ENCODE measurements at places on chromosomes 7 and 10. TPM values are rescaled to one million over a fixed set of nuclear protein-coding genes. Genes with fewer than 3 reads are reported as not detected.

DNA sequence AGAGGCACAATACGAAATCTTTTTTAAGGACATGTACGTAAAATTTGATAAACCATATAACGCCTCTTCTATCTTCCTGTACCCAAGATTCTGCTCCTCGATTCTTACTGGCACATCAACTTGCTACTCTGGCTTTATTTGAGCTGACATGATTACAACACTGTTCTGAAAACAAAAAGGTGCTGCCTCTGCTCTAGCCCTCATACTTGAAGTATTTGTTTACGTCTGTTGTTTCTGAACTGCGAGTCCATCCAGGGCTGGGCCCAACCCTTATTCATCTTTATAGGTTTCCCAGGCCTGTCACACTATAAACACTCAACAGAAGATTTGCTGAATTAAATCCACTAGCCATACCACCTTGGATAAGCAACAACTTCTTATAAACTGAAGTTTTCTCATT lies 96.2 kb upstream of the SVIL start:
- DNase-seq: no peak

GRCh38 chr10:132675031-132675740 lies 110.8 kb downstream of the NKX6-2 start:
- no peak for DNase-seq

DNA sequence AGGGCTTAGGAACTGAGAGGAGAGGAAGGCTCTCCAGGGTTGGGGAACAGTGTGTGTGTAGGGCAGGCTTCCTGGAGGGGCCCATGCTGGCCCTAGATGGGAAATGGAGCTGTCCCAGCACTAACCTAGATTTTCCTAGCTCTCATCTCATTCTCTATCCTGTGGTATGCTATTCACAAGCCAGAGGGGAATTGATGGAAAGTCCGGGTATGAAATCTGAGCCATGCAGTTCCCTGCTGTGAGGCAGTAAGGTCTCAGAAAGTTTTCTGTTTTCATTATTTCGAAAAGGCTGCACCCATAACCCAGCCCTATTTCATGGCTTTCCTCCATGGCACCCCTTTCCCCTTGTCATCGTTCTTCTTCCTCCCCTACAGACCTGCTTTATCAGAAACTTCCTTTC lies 220.3 kb downstream of the RPS24 start:
- no peak for DNase-seq

CTNNA3 gene
- not detected for total RNA-seq

DNA sequence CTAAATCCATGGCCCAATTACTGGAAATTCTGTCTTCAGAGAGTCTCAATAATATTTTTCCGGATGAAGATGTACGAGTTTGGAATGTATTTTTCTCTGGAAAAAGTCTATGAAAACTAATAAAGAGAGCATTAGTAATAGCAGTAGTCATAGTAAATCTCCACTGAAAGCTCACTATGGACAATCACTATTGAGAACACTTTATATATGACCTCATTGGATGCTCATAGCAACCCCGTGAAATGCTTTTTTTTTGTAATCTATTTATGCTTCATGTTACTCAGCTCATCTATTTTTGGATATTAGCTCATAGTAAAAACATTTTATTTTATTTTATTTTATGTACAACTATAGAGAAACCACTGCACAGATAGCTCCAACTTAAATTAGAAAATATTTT lies 94.3 kb upstream of the MYO3A start:
- no peak for DNase-seq

OPN4 gene
- not detected for total RNA-seq

SGCE gene
- 0.28 TPM for total RNA-seq

DNA sequence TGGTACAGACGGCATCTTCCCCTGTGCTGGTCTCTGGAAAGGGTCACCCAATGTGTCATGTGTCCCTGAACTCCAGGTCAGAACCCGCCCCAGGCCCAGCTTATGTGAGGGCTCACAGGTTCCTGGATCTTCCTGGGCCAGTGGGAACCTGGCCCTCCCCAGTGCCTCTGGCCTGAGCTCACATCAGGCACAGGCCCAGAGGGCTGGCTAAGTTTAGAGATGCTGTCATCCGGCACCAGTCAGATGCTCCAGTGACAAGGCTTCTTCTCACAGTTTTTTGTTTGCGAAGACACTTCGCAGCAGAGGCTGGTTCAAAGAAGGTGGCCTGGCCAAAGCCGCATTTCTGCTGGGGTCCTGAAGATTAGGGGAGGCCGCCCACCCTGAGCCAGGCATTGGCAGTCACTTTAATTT lies 11.8 kb downstream of the CAMK2B start:
- DNase-seq: no peak

GLI3 gene
- 4.7 TPM for total RNA-seq

All from natural killer cell (primary cell).